ENCODE measurements at places on chromosomes 7 and 10. TPM values are rescaled to one million over a fixed set of nuclear protein-coding genes. Genes with fewer than 3 reads are reported as not detected.

GRCh38 chr10:58755677-58756076, 243.0 kb downstream of the BICC1 start:
- no peak for DNase-seq

Gene C10orf105
- not detected for total RNA-seq

GRCh38 chr7:131105294-131105798, 222.3 kb upstream of the MKLN1 start:
- no peak for DNase-seq

Gene BTBD16
- not detected for total RNA-seq

GRCh38 chr10:2081501-2081900, 344.2 kb upstream of the ADARB2 start:
- DNase-seq, result peak; percentile 17

Gene CYP3A5
- 200 TPM for total RNA-seq

DNA sequence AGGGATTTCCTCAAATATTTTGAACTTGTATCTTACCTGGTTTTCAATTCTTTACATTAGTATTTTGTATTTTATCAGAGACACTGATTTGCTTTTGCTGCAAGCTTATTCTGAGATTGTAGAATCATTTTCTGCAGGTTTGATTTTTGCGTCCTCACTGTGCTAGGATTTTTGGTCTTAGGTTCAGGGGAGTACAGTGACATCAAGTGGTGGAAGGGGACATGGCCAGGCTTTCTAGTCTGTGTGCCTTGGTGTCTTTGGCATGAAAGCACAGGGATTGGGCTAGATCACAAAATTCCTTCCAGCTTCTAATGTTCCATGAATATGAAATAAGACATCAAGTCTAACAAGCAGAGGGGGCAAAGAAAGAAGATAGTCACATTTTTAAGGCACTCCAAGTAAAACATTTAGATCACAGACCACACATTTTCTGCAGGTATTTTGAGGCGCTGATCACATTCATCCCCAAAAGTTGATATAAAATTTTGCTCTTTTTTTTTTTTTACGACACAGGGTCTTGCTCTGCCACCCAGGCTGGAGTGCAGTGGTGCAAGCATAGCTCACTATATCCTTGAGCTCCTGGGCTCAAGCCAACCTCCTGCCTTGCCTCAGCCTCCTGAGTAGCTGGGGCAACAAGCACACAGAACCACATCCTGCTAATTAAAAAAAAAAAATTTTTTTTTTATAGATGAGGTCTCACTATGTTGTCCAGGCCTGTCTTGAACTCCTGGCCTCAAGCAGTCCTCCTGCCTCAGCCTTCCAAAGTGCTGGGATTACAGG, 124.4 kb downstream of the PON1 start:
- DNase-seq, result peak; percentile 89

DNA sequence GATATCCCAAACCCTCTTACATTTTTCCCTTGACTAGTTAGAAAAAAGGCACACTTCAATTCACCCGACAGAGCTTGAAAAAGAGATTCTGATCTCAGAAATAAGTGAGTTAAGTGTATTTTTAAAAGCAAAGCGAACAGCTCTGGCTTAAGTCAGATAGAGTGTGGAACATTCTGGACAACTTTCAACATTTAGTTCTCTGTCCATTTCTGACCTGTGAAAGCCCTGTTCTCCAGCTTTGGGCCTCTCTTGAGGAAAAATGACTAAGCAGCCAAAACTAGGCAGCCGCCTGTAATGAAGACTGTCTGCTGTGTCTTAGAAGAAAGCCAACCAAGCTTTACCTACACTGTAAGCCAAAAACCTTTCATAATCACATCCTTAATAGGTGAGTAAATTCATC, 50.5 kb downstream of the CDK6 start:
- DNase-seq, result no peak

DNA sequence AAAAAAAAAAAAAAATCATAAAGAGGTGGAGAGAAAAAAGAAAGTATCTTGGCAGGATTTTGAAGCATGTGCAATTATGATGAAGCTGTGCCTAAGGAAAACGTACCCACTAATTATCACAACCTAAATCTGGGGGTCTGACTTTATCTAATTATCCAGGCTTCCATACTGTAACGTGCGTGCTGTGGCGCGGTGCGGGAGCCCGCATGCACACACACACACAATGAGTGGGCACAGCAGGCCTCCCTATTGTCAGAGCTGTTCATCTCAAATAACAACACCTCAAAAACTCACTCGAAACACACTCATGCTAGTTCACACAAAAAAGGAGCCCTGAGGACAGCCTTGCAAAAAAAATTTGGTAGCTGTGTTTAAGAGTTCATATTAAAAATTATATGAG, 31.9 kb downstream of the BEND7 start:
- no peak for DNase-seq

Gene UTF1
- total RNA-seq, result not detected

DNA sequence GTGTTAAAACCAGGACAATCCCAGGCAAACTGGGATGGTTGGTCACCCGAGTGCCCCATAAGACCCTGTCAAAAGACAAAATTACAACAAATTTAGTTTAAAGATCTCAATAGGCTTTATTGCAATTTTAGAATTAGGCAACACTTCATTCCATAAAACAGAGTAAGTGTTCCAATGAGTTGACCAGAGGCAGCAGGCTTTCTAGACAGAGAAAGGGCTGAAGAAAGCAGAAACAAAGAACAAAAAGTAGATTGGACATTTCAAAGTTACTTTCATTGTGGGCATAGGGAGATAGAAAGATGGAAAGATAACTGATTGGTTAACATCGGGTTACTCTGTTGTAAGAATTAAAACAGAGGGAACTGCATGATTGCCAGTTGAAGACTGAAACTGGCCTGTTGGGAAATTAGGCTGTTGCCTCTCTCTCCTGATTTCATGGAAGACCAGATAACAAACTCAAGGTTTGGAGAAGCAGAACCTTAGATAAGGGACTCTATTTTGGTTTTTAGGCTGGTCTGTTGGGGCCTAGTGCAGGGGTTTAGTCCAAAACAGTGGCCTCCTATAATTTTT, 36.3 kb downstream of the ENTPD1 start:
- no peak for DNase-seq

Gene ZNF680
- 8.8 TPM for total RNA-seq

- peak; percentile 71 for DNase-seq
Observed at GRCh38 chr7:28533731-28534531, 121.6 kb downstream of the CREB5 start.

Gene SMKR1
- total RNA-seq, result not detected

DNA sequence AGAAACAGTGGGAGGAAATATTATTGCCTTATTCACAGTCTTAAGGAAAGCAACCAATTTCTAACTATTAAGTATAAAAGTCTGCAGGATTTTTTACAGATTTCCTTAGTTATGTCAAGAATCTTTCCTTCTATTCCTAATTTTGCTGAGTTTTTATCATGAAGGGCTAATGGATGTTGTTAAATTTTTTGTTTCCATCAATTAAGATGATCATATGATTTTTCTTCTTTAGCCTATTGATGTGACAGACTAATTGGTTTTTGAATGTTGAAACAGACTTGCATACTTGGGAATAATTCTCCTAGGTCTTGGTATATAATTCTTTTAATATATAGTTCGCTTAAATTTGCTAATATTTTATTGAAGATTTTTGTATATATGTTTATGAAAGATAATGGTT, 569.1 kb upstream of the KCND2 start:
- DNase-seq, result no peak

DNA sequence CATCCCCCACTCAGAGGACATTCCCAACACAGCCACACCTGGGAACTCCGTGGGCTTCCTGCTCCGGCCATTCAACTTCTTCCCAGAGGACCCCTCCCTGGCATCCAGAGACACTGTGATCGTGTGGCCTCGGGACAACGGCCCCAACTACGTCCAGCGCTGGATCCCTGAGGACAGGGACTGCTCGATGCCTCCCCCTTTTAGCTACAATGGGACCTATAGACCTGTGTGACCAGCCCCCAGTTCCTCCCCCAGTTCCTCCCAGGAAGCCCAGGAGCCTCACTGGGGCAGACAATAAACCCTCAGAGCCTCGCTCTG, 8.6 kb downstream of the AOC1 start:
- no peak for DNase-seq

Gene RHOBTB1
- total RNA-seq, result 2.3 TPM

Gene ZNF273
- 24.3 TPM for total RNA-seq

DNA sequence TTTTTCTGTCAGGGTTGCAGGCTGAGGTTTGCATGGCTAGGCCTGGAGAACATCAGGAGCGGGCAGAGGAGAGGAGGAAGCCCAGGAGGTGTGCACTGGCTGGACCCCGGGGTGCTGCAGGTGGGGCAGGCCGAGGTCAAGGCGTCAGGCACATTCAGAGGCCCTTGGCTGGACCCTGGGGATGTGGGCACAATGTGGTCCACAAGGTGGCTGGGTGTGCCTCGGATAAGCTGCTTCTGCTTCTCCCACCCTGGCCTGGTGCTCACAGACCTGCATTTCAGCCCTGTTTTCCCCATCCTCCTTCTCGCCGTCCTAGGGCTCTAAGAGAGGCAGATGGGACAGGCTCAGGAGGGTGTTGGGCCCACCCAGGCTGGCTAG, 108.2 kb downstream of the ADCY1 start:
- DNase-seq, result no peak

- DNase-seq, result no peak
Observed at GRCh38 chr10:78804411-78805032, 264.2 kb upstream of the ZMIZ1 start.

GRCh38 chr7:118214051-118214832, 10.3 kb upstream of the ANKRD7 start:
- DNase-seq, result peak; percentile 95

GRCh38 chr10:129936923-129937300, 27.2 kb downstream of the EBF3 start:
- DNase-seq, result no peak

- no peak for DNase-seq
Observed at GRCh38 chr10:70328967-70329366, 45.2 kb upstream of the NPFFR1 start.

GRCh38 chr10:22740180-22740579, 25.8 kb upstream of the PIP4K2A start:
- DNase-seq, result no peak

- no peak for DNase-seq
Observed at GRCh38 chr7:54833001-54833467, 74.0 kb upstream of the SEC61G start.

DNA sequence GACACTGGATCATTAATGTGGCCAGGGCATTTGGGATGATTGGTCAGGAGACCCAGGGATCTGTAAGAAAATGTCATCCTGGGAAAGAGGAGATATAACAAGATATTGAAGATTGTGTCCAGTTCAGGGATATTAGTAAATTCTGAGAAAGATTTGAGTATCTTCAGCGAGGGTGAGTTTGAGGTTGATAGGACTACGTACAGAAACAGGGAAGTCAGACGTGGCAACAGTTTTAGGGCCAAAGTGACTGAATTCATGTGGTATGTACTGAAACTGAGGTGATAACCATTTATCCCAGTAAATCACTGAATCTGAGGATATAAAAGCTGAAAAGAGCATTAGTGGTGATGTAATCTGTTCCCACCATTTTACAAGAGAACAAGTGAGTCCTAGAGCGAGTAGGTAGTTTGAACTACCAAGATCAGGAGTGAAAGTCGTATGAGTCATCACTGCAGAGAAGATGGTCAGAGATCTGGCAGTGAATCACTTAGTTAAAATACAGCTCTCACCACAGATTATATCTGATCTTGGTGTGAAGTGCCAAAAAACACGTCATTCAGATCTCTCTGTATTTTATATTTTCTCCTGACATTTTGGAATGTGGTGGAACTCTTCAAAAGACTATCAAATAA, 220.5 kb downstream of the CDK14 start:
- peak; percentile 14 for DNase-seq

GRCh38 chr7:121761399-121761798, 111.6 kb upstream of the PTPRZ1 start:
- DNase-seq, result no peak

- no peak for DNase-seq
Observed at GRCh38 chr10:88106366-88106765, 242.9 kb downstream of the PTEN start.

DNA sequence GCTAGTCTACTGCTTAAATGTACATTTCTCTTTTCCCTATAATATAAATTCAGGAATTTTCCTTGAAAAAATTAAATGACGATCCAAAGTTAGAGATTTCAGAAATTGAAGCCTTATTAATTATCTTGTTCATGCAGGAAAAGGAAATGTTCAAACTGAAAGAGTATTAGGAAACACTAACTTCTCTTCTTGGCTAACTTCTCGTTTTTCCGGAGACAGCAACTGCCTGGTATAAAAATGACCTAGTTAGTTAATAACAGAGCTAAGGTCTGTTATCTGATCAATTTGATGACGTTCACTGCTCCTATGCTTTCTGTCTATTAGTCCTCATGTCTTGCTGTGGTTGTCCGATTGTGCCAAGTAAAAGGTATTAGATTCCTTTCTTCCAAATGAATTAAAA, 212.5 kb downstream of the DGKB start:
- DNase-seq, result no peak

GRCh38 chr10:98224509-98224908, 43.5 kb downstream of the LOXL4 start:
- DNase-seq, result no peak

Gene MMD2
- total RNA-seq, result not detected

Gene AMZ1
- total RNA-seq, result 0.45 TPM

Gene TCERG1L
- not detected for total RNA-seq

GRCh38 chr10:108848046-108848445, 1075.3 kb downstream of the XPNPEP1 start:
- DNase-seq, result no peak

DNA sequence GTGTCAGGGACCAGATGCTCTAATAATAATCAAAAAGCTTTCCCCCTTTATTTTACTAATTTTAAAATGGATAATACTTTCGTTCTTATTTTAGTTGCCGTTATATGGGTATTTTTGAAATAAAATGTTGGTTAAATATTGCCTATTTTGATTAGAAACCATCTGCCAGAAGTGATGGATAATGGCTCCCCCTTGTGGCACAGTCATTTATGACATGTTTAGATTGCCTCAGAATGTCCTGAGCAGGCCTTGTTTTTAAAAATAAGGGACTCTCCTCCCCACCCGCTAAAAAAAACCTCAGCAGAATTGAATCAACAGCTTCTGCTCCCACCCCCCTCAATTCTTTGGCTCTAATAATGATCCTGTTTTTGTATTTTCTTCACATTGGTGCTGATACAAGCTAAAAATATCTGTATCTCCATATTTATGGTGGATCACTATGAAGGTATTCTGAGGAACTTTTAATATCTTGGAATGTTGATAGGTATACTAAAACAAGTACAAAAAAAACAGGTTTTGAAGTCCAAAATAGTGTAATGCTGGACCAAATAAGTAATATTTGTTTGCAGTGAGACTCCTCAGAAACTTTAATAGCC, 38.8 kb downstream of the TMEM60 start:
- DNase-seq, result peak; percentile 88

Gene LIPJ
- total RNA-seq, result not detected

DNA sequence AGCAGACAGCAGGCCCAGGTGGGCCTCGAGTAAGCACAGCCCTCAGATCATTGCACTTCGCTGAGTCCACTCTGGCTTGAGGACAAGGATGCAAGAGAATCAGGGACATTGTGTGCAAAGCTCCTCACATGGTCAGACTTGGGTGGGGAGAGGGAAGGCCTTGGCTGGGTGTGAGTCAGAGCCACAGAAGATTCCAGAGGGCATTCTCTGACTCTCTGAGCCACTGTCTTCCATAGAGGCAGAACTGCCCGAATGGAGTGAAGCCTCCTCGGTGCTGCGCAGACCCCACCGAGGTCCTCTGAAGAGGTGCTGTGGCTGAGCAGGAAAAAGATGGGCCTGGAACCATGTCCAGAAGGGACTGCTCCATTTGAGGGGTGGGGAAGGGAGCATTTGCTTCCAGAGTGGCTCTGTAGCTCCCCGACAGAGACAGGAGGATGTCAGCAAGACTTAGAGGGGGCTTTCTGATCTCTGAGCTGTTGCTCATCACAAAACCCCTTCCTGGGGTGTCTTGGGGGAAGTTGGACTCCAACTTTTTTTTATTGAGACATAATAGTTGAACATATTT, 120.8 kb downstream of the PTPN20 start:
- no peak for DNase-seq

Data from stomach (tissue), 19 donors.